ENCODE measurements at places on chromosomes 7 and 10.

GRCh38 chr7:49714182-49714581 lies 59.3 kb upstream of the VWC2 start:
- DNase-seq: no peak

GRCh38 chr7:2508327-2509215 lies 11.0 kb upstream of the LFNG start:
- DNase-seq: no peak

DNA sequence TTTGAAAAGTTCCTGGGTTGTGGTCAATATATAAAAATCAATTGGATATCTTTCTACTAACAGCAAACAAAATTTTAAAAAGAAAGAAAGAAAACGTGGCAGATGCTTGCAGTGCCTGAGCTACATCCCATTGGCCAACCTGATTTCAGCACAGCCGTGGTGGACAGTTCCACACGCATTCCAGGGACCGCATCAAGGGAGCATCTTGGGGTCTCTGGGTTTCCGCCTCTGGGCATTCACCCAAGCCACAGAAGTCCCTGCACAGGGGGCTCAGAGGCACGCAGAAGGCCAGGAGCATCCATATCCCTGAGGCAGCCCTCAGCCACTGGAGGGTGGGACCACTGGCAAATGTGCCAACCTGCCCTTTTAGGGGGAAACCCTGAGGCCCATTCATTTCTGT lies 254.5 kb upstream of the RNF32 start:
- DNase-seq: no peak

GRCh38 chr7:127525866-127526480 lies 59.4 kb downstream of the GCC1 start:
- DNase-seq: no peak

- DNase-seq: no peak
These were observed 24.5 kb upstream of the PPP1R9A start for GRCh38 chr7:94882891-94883290.

- no peak for DNase-seq
These were observed 187.9 kb downstream of the PCDH15 start for GRCh38 chr10:54613162-54613561.

DNA sequence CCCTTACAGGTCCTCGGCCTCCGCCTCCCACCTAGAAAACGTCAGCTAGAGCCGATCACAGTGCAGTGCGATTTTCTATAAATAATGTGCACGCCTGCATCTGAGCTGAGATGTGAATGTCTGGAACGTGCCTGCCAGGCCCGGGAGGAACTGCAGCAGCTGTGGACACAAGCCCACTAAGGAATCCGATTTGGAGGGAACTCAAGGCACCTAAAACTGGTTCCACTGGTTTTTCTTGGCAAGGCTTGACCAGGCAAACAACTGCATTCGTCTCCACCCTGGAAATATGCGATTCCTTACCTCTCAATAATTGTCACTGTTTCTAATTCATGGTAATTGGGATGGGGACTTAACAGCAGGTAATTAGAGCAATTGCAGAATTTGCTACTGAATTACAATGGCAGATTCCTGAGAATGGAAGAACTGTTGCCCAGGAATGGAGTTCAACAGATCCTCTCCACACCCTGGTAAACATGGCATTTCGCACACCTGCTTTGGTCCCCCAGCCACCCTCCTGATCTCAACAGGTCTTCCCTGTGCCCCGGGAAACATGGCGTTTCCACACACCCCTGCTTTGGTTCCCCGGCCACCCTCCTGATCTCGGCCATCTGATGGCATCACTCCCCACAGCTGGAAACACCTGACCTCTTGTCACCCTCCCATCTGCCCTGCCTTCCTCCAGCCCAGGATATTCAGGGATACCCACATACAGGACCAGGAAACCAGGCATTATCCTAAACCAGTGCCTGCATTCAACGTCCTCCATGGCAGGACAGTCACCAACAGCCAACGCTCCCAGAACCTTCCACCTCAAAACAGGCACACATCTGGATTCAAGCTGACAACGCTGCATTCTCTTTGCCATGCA lies 76.0 kb downstream of the DIP2C start:
- DNase-seq: no peak

GRCh38 chr10:108052981-108053380 lies 888.5 kb upstream of the SORCS1 start:
- no peak for DNase-seq

GRCh38 chr7:22137466-22137865 lies 191.8 kb upstream of the CDCA7L start:
- no peak for DNase-seq

- peak; percentile 36 for DNase-seq
These were observed 262.8 kb upstream of the AOAH start for GRCh38 chr7:36986948-36987724.

- no peak for DNase-seq
These were observed 305.4 kb upstream of the SHH start for GRCh38 chr7:156117542-156118247.

- no peak for DNase-seq
These were observed 4.5 kb downstream of the LYZL2 start for GRCh38 chr10:30625080-30625479.

- DNase-seq: no peak
These were observed 536.0 kb upstream of the STEAP1 start for GRCh38 chr7:89618274-89618673.

DNA sequence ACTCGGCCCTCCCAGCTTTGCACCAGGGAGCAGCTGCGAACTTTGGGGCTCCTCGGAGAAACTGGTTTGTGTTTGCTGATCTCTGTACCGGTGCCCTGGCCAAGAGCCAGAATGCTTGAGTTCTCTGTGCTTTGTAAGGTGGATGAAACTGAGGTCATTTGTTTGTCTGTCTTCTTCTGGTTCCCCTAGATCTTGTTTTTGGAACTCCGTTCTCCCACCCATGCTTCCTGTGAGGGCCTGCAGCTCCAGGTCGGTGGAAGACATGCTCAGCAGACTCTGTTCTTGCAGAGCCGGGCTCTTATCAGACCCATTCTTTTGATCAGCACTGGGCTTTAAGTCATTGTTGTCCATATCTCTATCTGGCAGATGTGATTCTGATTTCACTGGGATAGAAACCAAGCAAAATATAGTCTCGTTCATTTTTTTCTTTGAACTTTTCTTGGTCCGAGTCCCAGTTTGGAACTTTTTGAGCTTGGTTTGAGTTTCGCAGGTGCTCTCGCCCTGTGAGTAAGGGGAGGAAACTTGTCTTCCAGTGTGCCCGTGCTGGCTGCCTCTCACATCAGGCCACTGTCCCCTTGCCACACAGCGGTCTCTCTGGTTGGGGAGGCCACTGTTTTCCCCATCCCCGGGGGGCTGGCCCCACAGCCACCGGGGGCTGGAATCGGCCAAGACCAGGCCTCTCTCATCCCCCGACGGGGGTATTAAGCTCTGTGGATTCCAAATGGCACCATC lies 31.2 kb downstream of the JCAD start:
- no peak for DNase-seq

DNA sequence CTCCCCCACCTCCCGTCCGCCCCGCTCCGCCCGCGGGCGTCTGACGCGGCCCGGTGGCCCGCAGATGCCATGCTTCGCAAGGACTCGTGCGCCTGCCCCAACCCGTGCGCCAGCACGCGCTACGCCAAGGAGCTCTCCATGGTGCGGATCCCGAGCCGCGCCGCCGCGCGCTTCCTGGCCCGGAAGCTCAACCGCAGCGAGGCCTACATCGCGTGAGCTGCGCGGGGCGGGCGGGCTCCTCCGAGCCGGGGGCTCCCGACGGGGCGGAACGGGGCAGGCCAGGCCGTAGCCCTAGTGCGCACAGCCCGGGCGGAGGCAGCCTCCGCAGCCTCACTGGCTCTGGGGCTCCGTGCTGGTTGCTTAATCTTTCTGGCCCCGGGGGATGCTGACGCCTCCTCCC lies 2.8 kb downstream of the ASIC3 start:
- peak; percentile 25 for DNase-seq

Data from stimulated activated CD8-positive, alpha-beta memory T cell treated with anti-CD3 and anti-CD28 coated beads, Interleukin-15, amount 100 ng/mL, for 48 hours (primary cell).